Head of caudate nucleus (tissue), 42 donors: ENCODE measurements at places on chromosomes 7 and 10.

- DNase-seq: no peak
Observed at GRCh38 chr10:103622286-103622685, 128.8 kb downstream of the NEURL1 start.

DNA sequence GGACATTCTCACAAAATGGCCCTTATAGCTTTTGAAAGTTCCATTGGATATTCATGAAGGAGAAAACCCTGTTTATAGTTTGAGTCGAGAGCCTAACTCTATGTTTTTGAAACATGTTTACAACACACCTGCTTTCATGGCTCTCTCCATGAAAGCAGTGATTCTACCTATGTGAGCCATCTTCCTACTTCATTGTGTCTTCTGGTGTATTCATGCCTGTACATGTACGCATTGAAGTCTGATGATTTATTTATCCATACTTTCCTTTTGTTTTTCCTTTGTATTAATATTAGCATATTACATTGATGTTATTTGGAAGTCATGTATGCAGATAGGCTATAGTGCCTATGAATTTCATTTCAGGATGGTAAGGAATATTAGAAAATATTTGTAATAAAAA is 58.0 kb downstream of the LAMB4 start:
- DNase-seq: no peak

DNA sequence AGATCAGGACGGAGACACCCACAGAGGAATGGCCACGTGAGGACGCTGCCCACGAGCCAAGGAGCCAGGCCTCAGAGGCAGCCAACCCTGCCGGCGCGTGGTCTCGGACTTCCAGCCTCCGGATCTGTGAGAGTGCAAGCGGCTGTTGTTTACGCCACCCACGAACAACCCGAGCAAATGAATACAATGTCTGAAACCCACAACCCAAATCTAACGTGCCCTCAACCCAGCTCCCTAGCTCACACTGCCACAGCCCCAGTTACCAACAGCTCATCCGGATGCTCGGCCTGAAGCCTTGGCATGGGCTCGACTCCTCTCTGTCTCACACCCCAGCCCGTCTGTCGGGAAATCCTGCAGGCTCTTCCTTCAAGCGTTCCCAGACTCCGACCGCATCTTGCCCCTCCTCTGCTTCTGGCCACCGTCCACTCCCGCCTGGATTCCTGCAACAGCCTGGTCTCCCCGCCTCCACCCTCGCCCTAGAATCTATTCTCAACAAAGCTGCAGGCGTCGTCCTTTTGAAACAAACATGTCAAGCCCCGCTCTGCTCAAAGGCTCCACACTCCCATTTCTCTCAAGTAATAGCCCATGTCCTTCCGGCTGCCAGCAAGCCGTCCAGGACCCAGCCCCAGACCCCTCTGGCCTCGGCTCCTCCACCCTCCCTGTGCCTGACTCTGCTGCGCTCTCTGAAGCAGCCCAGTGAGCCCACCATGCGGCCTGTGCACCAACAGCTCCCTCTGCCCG is 35.3 kb downstream of the STK32C start:
- no peak for DNase-seq

- no peak for DNase-seq
Observed at GRCh38 chr10:99740933-99741559, 9.0 kb downstream of the CUTC start.

GRCh38 chr10:49539320-49539885 is 482 bp upstream of the ERCC6 start:
- peak; percentile 30 for DNase-seq

DNA sequence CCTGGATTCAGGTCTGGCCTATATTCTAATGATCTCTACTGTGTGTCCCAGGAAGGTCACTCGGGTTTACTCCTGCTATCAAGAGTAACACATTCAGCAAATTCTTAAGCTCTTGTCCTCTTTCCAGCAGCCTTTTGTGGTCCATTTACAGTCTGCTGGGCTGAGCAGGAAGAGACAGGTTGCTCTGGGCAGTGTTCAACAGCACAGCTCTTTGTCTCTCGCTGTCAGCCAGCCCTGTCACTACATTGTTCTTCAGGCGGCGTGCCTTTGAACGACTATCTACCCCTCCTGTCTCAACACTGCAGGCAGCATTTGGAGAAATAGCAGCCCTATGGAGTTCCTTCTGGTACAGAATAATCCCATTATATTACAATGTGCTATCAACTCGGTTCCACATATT is 192.2 kb upstream of the TBX20 start:
- DNase-seq: no peak

DNA sequence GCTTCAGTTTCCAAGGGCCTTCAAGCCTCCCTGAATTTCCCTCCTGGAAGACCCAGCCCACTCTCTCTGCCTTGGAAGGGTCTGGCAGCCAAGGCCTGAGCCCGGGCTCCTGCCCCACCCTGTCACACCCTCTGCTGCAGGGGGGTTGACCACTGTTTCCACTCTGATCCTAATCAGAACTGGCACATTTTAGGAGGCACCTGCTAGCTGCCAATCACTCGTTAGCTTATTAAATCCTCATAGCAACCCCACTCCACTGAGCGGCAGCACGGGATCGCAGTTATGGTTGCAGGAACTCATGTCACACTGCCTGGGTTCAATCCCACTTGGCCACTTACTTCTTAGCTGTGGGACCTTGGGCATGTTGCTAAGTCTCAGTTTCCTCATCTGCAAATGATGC is 12.9 kb downstream of the HSPB1 start:
- DNase-seq: no peak

DNA sequence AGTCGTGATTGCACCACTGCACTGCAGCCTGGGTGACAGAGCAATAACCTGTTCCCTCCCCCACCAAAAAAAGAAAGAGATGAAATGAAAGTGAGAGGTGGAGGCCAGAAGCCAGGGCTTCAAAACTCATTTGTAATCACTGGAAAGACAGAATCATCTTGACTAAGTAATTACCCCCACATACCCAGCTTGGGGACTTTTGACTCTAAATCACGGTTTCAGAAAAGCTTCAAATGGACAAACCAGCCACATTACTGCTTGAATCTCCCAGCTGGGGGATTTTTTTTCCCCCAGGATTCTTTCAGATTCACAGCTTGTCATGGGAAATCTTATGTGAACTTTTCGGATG is 361.0 kb downstream of the FRMD4A start:
- DNase-seq: no peak
